EH (cell line): ENCODE measurements at places on chromosomes 7 and 10.
A peak's percentile ranks its signal among the peaks of the same experiment; 100 is the strongest.

- no peak for DNase-seq
Measured at GRCh38 chr10:5560142-5560816, 35.5 kb downstream of the CALML3 start.

- DNase-seq, result peak; percentile 3
Measured at GRCh38 chr10:67669978-67670377, 26.0 kb downstream of the CTNNA3 start.

DNA sequence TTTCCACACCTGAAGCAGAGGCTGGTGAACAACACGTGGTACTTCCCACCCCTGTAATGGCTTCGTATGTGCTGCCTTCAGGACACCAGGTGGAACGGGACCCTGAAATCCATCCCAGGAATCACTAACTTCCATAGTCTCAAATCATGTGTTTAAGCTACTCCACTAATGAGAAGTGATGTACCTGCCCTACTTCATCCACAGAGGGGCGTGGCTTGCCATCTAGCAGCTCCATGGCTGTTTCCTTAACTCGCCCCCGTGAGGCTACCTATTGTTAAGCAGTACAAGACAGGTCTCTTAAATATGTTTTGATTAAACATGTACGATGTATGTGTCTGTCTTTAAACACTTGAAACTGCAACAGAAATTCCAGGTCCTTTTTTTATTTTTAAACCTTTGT is 31.8 kb downstream of the ARL3 start:
- DNase-seq, result no peak

GRCh38 chr10:69549959-69550358 is 23.3 kb downstream of the NEUROG3 start:
- DNase-seq, result no peak

DNA sequence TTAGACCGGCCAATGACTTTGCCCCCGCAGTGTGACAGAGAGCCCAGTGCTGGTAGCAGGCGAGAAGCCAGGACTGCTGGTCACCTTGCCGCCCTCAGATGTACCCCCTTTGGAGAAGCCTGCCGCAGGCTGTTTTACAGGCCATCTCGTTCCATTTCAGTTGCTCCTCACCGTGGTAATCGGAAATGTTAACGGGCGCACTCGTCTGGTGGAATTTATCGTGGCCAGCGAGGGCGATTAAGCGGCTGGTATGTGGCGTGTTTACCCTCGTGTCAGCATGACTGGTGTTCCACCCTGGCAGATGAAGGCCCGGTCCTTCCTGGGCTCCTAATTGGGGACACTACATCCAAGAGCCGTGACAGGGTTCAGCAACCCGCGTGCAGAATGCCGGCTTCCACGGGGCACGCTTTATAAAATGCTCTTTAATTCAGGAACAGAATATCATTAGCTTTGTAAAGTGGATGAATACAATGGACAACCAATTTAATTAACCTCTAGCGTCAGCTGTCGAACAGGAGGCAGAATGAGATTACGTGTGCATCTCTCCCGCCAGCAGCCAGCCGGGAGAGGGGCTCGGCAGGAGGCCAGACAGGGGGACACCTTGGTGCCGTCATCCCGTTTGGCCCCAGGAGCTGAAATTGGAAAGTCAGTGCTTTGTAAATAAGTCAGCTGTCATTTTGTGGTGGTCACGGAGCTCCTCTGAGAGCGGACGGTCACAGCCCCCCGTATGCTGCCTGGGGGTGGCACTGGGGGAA is 108.3 kb downstream of the NKX6-2 start:
- DNase-seq, result no peak

- no peak for DNase-seq
Measured at GRCh38 chr7:17942231-17942630, 1.9 kb upstream of the SNX13 start.

DNA sequence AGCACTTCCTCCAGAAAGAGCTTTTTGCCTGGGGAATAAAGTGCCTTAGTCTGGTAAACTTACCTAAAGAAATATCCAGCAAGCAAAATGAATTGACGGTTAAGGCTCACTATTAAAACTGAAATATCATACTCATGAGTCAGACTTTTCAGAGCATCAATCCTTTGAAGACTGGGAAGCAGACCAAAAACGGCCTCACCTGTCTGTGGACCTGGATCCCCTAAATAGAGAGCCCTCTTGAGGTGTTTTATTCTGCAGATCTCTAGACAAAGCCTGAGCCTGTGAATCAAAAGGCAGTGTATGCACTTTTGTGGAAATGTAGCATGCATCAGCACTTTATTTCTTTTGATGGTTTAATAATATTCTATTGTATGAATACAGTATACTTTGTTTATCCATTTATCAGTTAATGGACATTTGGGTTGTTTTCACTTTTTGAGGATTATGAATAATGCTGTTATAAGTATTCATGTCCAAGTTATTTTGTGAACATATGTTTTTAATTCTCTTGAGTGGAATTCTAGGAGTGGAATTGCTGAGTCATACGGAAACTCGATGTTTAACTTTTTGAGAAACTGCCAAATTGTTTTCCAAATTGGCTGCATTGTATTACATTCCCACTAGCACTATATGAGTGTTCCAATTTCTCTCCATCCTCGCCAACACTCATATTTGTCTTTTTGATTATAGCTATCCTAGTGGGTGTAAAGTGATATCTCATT is 449.0 kb upstream of the IGFBP3 start:
- peak; percentile 95 for DNase-seq

DNA sequence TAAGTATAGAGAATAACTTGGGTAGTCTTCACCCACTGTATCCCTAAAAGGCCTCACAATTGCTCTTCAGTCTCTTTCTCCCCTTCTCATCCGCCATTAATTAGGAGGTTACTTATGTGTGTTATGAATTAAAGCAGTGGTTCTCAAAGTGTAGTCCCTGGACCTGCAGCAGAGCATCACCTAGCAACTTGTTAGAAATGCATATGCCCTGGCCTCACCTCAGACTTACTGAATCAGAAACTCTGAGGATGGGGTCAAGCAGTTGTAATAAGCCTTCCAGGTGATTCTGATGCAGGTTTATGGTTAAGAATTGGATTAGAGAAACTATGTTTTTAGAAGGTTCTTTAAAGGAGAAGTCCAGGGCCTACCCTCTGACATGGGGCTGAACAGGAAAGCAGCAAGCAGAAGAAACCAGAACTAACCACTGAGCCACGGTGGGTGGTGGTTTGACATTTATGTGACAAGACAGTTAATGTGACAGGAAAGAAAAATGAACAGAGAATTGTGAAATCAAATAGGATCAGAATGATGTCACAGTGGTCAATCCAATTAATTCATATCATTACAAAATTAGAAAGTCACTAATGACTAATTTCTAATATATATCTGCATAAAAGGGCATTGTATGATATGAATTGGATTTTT is 37.6 kb downstream of the ENTPD1 start:
- no peak for DNase-seq

DNA sequence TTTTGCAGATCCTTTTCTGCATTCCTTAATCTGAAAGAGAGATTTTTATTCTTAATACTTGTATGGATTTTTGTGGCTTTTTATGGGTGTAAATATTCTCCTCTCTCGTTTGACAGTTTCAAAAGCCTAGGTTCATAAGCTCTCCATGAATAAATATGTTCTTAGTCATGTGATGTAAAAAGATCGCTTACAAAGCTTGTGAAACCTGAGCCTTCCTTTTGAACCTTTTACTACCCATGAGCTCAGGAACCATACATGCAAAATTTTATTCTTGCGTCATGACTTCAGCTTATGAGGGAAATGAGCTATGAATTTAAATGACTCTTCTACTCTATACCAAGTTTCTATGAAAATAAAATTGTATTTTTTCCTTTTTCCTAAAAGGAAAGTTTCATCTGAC is 98.7 kb downstream of the POLL start:
- peak; percentile 47 for DNase-seq

DNA sequence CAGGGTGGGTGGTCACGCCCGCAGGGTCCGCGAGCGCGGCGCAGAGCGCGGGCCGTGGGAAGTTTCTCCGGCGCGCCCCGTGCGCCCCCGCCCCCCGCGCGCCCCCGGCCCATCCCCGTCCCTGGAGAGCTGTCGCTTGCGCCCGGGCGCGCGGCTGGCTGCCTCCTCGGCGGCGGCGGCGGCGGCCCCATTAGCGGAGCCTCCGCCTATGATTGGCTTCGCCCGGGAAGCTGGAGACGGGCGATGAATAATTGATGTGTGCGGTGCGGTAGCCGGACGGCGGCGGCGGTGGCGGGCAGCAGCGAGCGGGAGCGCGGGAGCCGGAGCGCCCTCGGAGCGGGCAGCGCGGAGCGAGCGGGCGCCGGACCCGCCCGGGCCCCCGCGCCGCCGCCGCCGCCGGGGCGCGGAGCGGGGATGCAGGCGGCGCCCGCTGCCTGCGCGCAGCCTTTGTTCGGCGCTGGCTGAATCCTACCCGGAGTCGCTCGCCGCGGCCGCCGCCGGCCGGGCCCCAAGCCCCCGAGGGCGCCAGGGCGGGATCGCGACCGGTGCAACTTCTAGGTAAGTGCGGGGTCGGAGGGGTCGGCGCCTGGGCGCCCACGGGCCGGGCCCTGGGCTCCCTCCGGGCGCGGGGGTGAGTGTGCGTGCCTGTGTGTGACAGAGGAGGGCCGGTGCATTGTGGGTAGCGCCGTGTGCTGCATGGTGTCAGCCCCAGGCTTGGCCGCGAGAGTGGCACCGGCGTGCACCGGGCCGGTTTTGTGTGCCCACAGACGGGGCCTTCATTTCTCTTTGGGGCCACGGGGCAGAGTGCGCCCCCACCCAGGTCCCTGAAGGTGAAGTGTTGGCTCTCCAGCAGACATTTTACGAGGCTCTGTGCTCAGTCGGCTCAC is 103.8 kb upstream of the PPIF start:
- DNase-seq, result peak; percentile 40

DNA sequence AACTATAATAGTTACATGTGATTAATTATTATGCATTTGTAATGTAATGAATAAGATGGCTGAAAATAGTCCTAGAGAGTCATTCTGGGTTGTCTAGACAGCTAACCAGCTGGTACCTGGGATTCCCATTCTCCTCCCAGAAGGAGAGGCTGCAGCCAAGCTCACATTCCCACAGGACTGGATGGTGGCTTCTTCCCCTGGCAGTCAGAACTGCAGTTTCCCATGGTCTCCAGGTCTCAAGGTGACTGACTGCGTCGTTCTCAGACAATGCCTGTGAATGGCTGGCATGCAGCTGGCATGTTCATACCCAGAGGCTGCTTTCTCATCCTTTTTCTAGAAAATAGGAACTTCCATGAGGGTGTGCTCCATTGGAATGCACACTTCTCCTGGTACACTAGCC is 21.3 kb downstream of the TAS2R16 start:
- DNase-seq, result no peak

- peak; percentile 49 for DNase-seq
Measured at GRCh38 chr10:62806251-62806650, 1.7 kb downstream of the ADO start.

- peak; percentile 44 for DNase-seq
Measured at GRCh38 chr10:101287997-101288635, 58.9 kb upstream of the LBX1 start.

DNA sequence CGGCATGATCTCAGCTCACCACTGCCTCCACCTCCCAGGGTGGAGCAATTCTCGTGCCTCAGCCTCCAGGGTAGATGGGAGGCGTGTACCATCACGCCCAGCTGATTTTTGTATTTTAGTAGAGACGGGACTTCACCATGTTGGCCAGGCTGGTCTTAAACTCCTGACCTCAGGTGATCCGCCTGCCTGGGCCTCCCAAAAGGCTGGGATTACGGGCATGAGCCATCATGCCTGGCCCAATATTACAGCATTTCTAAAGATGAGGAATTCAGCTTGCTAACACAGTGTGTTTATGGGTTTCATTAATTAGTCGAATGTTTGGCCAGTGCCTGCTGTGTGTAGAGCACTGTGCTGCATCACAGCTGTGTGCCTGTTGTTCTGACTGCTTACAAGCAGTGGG is 3.7 kb downstream of the WDR37 start:
- no peak for DNase-seq

DNA sequence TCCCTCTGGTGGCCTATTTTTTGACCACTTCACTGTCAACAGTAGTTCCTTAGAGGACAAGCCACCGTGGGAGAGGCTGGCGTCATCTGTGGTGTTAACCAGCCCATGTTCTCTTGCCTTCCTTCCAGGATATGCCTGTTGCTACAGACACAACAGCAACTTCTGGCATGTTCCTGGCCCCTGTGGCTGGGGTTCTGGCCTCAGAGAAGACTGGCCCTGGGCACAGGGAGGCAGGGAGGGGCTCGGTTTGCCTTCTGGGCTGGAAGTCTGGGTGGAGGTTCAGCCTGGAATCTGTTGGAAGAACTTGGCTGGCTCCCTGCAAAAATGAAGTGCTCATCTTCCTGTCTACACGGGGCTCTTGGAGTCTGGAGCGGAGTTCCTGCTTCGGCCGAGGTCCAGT is 25.7 kb downstream of the GOLGA7B start:
- DNase-seq, result no peak

GRCh38 chr7:85488406-85488805 is 301.6 kb upstream of the SEMA3D start:
- DNase-seq, result no peak

- DNase-seq, result no peak
Measured at GRCh38 chr10:113752553-113752952, 1.1 kb downstream of the PLEKHS1 start.

DNA sequence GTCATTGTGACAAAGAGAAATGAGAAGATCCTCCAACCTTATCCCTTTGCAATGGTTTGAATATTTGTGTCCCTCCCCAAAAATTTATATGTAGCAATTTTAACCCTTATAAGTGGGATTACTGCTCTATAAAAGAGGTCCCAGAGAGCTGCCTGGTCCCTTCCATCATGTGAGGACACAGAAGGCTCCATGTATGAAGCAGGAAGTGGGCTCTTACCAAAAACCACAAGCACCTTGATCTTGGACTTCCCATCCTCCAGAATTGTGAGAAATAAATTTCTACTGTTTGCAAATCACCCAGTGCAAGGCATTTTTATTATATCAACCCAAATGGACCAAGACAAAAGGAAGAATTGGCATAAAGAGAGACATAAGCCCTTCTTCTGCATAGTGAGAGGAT is 95.7 kb downstream of the KCNMA1 start:
- DNase-seq, result no peak

DNA sequence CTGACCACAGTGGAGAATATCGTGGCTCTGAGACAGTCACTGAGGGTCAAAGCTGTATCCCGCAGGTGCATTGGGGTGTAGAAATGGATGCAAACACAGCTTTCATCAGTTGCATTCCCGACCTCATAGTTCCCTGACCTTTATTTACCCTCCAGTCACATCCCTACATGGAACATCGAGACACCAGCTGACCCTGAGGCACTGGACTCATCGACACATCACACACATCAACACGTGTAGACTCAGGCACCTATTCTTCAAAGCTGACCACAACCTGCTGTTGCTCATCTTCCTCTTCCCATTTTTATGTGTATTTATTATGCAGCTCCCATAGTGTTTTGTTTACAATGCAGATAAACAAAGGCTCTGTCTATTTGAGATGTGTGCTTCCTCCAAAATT is 396.9 kb upstream of the NRP1 start:
- DNase-seq, result no peak

GRCh38 chr10:131211559-131211958 is 100.0 kb downstream of the TCERG1L start:
- no peak for DNase-seq

GRCh38 chr7:116970238-116970910 is 17.1 kb downstream of the ST7 start:
- DNase-seq, result no peak
